ENCODE measurements at places on chromosomes 16 and 17.

GRCh38 chr16:68079626-68080344 lies 5.4 kb upstream of the NFATC3 start:
- DNase-seq: peak; percentile 62

DNA sequence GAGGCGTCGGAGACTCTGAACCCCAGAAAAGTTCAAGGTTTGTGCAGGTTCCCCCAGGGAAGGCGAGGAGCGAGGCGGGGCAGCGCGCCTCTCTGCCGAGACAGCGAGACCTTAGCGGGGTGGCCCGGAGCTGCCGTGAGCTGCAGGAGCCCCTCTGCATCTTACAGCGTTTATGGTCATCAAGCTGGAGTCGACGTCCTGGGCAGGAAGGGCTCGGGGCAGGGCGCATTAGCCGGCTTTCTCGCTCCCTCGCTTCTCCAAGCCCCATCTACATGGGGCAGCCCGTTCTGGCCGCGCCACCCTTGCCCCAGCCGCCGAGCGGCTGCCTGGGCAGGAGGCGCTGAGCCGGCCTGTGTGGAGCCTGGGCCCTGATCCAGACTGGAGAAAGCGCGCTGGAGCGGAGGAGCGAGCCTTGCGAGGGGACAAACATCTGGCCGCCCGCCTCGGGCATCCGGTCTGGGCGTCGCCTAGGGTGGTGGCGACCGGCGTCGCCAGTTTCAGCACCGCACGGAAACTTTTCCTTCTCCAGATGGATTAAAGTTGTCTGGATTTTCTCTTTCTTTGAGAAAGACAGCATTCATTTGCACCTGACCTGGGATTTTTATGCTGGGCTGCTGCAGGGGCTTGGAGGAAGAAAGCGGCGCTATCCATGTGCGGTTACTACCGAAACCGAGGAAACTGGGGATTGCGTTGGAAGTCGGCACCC lies 750 bp downstream of the TMEM132E start:
- peak; percentile 55 for DNase-seq

- peak; percentile 96 for DNase-seq
Measured at GRCh38 chr16:51762081-51762996, 611.3 kb upstream of the SALL1 start.

- DNase-seq: peak; percentile 24
Measured at GRCh38 chr17:15462976-15463772, 4.2 kb downstream of the CDRT4 start.

DNA sequence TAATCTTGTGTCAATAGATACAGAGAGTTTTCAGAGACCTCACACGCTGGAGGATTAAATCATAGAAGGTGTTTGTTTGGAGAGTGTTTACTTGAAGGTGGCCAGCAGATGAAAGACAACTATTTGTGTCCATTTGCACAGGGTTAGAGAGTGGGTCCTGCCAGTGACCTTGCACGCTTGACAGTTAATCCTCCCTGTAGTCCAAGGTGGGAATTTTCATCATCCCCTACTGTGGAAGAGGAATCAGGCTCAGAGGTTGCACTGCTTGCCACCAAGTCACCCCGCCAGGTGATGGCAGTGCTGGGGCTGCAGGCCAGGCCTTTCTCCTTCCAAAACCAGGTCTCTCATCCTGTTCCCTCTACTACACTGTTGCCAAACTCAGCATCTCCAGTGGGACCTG lies 12.3 kb downstream of the CDH1 start:
- DNase-seq: no peak

GRCh38 chr17:33811004-33811760 lies 443.9 kb upstream of the CCL2 start:
- DNase-seq: no peak

- DNase-seq: no peak
Measured at GRCh38 chr16:3789375-3790099, 72.2 kb upstream of the TRAP1 start.

- DNase-seq: no peak
Measured at GRCh38 chr16:12511708-12512107, 292.0 kb downstream of the CPPED1 start.

DNA sequence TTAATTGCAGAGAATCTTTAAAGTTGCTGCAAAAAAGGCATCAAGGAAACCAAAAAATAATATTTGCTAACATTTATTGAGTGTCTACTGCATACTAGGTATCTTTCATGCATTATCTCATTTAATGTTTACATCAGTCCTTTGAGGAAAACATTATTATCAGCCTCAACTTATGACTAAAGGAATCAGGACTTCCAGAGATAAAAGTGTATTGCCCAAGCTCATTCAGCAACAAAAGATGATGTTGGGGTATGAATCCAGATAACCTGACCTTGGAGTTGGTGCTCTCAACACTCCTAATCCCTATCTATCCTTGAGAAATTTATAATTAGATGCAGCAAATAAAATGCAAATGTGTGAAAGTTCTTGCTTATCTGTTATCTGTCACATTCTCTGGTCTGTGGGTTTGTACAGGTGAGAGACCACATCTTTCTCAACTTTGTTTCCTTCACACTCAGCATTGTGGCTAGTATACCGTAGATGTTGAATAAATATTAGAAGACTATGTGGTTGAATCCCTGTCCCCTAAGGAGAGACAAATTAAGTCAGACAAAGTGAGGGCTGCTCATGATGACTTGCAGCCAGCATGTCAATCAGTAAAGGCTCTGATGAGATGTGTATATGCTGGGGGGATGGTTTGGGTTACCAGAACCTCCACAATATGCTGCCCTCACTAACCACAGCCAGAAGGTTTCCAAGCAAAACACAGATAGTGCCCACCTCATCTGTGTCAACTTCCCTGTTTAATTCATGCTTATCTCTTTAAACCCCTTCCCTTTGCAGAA lies 82.6 kb downstream of the NOG start:
- DNase-seq: no peak

DNA sequence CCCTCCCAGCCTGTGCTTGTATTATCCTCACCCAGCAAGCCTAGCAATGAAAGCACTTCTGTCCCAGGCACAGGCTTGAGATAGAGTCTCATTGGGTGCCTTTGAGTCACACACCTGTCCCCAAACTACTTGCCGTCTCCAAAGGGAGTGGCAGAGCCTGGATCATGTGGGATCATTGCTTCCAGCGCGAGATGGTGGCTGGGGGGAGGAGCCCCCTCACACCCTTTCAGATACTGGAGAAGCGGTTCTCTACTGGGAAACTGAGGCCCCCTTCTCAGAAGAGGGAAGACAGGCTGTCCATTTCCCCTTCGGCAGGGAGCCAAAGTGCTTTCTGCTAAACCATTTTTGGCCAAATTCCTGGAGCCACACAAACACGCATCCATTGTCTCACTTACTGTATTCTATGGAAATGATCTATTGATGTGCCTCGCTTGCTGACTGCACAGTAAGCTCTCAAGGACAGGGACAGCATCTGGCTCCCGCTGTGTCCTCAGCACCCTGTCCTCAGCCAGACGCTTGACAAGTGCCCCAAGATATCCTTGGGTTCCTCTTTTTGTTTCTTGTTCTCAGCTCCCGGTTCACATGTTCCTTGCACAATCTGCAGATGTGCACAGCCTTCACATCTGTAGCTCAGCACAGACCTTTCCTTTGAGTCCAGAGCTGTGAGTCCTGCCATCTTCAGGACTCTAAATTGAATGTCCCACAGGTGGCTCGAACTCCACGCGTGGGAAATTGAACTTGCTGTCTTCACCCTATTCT lies 26.0 kb upstream of the DLX3 start:
- DNase-seq: no peak

- no peak for DNase-seq
Measured at GRCh38 chr16:72002619-72003018, 2.4 kb upstream of the PKD1L3 start.

GRCh38 chr16:68452176-68452575 lies 3.9 kb upstream of the SMPD3 start:
- DNase-seq: no peak

GRCh38 chr17:17837380-17837821 lies 615 bp upstream of the SREBF1 start:
- DNase-seq: no peak

- DNase-seq: no peak
Measured at GRCh38 chr17:8806253-8806925, 7.2 kb upstream of the MFSD6L start.

DNA sequence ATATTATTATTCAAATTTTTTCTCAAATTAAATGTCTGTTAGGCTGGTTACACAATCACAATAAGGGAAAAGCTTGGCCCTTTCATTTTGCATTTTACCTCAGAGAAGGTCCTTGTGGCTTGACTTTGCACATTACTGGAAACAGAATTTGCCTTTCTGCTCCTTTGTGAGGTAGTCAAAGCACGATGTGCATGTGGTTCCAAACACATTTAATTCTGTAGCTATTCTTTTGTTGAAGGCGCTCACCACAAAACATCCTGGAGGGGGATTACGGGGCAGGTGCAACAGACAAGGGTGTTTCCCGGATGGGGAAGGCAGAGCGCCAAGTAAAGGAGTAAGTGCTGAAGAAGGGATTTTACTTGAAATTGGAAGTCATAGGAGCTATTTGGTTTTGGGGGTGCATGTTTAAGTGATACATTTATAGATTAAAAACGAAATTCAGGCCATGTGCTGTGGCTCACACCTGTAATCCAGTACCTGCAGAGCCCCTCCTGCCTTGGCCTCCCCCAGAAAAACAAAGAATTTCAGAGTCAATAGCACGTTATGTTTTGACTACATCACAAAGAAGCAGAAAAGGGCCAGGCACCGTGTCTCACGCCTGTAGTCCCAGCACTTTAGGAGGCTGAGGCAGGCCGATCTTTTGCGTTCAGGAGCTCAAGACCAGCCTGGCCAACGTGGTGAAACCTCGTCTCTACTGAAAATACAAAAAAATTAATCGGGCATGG lies 31.2 kb upstream of the TENT4B start:
- DNase-seq: no peak

GRCh38 chr16:22694887-22695382 lies 119.0 kb upstream of the HS3ST2 start:
- no peak for DNase-seq

GRCh38 chr17:15175356-15175755 lies 89.8 kb downstream of the PMP22 start:
- DNase-seq: no peak

DNA sequence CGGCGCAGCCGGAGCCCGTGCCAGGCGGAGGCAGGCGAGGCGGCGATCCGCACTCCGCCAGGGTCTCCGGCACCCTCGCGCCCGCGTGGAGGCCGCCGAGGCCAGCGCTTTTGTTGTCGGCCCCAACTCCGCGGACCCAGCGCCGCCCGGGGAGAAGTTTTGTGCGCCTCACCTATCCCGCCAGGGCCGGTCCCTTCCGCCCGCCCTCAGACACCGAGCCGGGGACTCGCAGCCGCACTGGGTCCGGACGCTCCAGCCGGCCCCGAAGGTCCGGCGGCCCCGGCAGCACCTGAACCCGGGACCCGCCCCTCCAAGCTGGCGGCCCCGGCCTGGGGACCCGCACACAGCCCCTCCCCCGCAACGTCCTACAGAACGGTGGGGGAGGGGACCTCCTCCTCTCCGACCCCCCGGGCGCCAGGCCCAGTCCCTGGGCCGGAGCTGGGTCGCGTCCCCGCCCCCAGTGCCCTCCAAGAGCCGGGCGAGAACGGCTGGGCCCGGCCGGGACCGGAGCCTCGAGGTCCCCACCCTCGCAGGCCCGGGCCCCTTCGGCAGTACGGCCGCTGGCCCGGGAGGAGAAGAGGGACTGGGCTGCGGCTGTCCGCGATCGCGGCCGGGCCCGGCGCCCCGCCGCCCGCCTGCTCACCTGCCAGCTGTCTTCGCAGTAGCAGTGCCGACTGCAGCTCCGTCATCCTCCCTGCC lies 698 bp downstream of the UBE2G1 start:
- peak; percentile 64 for DNase-seq

GRCh38 chr16:82995924-82996441 lies 369.2 kb downstream of the CDH13 start:
- DNase-seq: no peak

GRCh38 chr17:71458322-71458721 lies 662.5 kb upstream of the SOX9 start:
- no peak for DNase-seq

DNA sequence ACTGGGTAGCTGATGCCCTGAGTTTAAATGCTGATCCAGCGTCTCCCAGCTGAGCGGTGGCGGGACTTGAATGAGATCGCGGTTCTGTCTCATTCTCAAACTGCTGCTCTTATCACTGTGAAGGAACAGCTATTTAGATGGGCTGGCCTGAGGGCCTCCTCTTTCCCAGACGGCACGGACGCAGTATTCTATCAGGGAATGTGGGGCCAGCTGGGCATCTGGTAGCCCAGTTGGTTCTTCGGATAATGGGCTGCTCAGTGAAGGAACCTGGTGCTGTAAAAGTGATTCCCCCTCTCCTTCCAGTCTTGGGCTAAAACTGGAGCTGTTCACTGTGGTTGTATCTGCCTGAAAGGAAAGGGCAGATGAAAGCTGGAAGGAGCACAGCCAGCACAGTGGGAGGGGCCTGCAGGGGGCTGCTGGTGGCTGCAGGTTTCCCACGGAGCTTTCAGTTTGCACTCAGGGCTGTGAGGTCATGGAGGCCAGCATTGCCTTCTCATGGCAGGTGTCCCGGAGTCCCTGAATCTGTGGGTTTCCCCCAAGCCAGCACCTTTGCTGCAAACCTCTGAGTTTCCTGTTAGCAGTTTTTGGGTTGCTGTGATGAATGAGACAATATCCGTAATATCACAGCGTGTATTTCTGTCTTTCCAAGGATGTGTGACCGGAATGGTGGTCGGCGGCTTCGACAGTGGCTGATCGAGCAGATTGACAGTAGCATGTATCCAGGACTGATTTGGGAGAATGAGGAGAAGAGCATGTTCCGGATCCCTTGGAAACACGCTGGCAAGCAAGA lies 3.6 kb downstream of the IRF8 start:
- DNase-seq: peak; percentile 22

DNA sequence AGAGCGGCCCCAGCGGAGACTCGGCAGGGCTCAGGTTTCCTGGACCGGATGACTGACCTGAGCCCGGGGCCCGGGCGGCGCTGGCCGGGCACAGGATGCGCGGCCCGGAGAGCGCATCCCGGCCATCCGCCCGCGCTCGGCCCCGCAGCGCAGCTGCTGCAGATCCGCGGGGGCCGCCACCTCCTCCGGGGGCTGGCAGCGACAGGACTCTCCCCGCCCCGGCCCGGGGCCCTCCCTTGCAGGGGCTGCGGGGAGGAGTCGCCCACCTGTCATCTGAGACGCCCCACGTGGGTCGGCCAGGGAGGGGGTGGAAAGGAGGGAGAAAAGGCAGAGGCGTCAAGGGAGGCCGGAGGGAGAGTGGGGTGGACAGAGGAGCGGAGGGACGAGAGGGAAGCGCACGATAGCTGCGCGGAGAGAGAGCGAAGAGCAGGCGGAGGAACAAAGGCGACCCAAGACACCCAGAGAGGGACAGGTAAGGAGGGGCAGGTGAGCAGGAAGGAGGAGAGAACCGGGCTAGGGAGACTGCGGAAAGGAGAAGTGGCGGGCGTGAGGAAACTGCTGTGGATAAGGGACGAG lies 471 bp upstream of the PRKAR1A start:
- DNase-seq: peak; percentile 86

Measured in nephron progenitor cell (in vitro differentiated cells).